Activated naive CD4-positive, alpha-beta T cell treated with Interleukin-2 at 50 U/mL for 16 hours (primary cell): ENCODE measurements at places on chromosomes 6 and 20.

DNA sequence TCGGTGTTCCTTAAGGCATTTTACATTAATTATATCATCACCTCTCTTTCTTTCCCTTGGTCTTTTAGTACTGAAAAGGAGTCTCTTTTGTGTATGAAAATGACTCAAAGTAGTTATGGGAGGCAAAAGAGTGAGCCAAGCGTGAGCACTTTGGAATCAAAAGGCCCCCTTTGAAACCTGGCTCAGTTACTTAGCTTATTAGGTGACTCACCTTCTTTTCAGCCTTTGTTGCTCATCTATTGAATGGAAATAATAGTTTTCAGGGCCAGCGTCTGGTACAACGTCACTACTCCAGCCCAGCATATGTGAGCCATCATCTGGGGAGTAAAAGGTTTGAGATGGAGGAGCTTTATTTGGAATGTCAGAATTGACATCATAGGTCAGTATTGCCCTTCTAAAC is 147.4 kb upstream of the SCGN start:
- no peak for DNase-seq

DNA sequence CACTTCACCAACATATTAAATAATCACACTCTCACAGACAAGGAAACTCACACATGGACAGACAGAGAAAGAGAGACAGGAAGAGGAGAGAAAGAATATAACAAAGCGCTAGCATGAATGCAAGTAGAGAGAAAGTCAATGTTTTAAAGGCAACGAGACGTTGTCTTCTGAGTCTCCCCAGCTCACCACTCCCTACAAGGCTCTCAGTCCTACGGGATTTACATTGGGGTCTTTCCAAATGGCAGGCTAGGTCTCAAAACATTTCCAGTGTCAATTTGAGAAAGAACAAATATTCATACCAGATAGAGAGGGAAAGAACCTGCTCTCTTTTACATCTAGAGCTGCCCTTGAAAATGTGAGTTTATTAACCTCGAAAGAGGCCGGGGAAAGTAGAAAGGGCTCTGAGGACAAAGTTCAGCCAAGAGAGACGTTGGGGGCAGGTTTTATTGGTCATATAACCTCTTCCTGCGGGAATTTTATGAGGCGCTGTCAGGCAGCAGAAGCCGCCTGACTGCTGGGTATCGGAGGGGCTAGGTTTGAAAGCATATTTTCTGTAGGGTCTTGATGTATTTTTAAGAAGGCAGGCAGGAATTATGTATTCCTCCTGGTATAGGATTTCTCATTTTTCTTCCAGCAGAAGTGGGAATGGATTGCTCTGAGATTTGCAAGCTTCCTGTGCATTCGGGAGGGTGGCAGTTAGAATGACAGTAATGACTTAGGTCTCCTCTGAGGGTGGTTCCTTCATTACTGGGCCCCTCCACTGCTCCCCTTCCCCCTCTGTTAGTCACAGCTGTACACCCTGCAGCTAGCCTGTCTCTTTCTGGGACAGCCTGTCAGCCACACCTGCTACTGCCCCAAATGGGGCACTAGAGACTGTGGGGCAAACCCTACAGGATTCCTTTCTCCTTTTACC is 34.4 kb upstream of the KIF16B start:
- no peak for DNase-seq

DNA sequence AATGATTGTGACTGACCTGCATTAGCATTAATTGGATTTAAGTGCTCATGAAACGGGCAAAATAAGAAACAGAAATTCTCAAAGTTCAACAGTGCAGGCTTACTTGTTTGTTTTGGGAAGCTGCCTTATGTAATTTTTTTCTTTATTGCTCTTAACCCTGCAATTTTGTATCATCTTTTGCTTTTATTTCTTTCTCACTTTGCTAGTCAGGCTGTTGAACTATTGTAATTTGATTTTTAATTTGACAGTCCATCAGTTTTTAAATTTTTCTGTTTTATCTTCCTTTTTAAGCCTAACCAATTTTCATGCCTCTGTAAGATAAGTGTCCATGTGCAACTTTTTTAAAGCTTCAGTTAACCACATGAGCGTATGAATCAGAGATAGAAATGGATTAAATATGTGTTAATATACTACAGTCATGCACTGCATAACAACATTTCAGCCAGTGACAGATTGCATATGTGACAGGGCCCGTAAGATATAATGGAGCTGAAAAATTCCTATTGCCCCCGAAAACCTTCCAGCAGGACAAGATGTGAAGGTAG is 44.6 kb downstream of the PEX7 start:
- DNase-seq = no peak

DNA sequence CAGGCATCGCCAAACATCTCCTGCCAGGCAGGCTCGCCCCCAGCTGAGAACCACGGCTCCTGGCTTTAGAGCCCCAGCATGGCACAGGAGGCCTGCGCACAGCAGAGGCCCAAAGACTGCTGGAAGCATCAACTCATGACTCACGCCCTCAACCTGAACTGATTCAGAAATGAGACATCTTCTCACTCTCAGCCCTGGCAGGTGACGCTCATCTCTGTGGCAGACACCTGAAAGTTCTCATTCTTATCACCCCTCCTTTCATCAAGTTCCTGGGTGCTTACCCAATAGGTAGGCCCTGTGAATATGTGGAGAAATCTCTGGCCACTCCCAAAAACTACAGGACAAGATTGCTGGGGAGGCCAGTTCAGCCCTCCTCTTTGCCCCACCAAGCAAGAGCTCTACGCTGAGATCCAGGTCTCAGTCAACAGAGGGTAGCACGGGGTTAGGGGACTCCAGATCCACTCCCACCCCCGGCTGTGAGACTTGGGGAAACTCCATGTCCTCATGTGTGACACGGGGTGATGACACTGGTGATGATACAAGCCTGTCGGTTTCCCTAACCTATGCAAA is 11.3 kb downstream of the NFATC2 start:
- DNase-seq = peak; percentile 85

DNA sequence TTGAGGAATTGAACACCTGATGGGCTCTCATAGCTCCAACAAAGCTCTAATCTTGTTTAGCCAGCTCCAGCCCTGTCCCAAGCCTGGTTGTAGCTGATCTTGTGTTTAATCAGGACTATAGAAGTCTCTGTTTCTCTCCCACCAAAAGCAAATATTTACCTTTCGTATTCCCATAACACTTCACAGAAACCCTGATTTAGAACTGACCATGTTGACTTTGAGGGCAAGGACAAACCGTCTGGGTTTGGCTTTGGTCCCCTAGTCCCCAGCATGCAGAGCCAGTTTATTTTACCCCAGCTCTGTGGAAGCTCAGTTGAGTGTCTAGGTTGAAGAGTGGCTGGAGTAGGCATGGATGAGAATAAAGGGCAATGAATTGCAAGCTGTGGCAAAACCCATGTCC is 18.0 kb upstream of the SIM1 start:
- DNase-seq = no peak

DNA sequence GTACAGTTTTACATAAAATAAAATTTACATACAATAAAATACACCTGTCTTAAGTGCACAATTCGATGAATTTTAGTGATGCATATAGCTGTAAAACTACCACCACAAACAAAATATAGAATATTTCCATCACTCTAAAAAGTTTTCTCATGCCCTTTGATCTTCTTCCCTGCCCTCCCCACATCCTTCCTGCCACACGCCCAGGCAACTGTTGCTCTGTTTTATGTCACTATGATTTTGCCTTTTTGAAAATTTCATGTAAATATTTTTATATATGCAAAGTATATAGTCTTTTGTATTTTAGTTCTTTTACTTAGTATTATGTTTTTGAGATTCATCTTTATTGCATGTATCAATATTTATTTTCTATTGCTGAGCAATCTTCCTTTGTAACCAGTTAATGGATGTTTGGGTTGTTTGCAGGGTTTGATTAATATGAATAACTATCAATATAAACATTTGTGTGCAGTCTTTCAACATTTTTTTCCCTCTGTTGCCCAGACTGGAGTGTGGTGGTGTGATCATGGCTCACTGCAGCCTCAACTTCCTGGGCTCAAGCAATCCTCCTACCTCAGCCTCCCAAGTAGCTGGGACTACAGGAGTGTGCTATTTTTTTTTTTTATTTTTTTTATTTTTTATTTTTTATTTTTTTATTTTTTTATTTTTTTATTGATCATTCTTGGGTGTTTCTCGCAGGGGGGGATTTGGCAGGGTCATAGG is 23.8 kb upstream of the SAMHD1 start:
- DNase-seq = peak; percentile 52

DNA sequence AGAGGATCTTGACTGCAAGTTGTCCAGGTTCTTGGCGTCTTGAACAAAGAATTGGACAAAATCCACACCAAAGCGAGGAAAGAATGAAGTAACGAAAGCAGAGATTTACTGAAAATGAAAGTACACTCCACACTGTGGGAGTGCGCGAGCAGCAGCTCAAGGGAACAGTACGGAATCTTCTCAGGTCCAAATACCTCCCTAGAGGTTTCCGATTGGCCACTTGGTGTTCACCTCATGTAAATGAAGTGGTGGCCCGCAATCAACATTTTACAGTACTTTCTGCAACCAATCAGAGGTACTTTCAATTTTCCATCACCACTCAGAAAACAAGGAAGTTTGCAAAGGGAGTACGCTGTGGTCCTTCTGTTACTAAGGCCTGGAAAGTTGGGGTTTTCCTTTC is 122.4 kb downstream of the PTPRK start:
- DNase-seq = no peak
